Foreskin keratinocyte (primary cell): ENCODE measurements at places on chromosomes 5 and 9. TPM values are rescaled to one million over a fixed set of nuclear protein-coding genes. Genes with fewer than 3 reads are reported as not detected.

DNA sequence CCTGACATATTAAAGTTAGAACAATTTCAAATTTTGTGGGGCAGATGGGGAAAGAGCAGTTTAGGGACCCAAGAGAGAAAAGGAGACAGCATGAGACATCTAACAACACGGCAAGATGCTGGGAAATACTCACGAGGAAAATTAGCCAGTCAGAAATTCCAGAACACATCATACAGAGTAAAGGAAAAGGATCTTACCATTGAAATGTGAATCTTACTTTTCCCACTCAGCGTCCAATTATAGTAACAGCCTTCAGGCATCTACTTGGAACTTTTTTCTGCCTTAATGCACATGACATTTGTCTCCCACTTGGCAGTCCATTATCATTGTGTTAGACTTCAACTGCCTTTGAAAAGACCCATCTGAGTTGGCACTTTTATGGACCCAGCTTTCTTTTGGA lies 189.7 kb upstream of the SLC27A6 start:
- no peak for DNase-seq

The TAF1L gene
- total RNA-seq: not detected in 2 replicates

- no peak for DNase-seq
These were observed 17.4 kb downstream of the CDC42SE2 start for GRCh38 chr5:131281133-131281867.

DNA sequence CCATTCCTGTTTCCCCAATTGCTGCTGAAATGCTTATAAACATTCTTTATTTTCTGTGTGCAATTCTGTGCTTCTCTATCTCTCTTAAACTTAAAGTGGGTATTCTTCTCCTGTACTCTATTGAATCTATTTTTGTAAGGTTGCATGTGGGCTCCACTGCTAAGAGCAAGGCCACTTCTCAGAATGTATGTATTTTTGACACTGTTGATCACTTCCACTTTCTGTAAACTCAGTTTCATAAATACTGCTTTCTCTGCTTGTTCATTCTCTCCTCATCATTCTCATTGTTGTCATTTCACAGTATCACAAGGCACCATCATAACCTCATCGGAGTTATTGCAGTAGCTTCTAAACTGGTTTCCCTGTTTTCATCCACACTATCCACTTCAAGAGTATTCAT lies 483.0 kb upstream of the CDH18 start:
- no peak for DNase-seq

The OR1K1 gene
- total RNA-seq: not detected in 2 replicates

DNA sequence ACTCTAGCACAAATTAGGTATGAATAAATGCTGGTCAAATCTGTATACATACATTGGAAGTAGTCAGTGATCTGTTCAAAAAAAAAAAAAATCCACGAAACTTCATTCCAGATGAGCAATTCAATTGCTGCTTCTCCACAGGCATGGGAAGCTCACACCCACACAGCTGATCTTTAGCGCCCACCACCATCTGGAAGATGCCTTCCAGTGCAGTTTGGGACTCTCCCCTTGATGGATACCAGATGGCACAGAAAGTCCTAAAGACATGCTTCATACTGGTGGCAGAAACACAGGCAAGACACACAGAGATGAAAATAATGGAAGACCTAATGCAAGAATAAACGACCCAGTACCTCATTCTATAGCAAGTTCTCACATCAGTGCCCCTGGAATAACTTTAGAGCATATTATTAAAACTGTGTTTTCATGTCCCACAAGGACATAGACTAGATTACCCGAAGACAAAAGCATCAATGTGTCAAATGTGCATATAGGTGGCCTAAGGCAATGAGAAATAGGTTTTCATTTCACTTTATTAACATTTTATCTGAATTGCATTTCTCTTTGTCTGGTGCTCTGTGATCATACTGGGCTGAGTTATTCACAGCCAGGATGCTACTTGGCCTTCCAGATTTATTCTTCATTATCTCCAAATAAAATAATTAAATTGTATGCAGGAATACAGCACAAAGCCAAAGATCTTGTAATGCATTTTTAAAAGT lies 135.4 kb upstream of the TAS2R1 start:
- DNase-seq: no peak

The ACTBL2 gene
- total RNA-seq: 0.04 TPM in 1 of 2 replicates, not detected in the other

DNA sequence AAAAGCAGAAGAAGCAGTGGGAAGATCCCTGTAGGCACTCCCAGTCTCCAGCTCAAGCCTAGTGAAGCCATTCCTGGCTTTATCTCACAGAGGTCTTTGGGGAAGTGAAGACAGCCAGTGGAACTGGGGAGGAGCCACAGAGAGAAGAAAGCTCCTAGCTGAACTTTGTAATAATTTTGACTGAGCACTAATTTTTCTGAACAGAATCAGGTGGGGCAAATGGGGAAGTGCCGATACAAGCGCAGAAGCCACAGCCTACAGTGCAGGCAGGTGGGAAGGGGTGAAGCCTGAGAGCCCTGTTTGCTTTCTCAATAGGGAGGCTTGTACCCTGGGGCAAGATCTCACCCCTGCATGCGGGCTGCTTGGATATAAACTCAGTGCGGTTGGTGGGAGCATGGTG lies 48.4 kb upstream of the SNAPC3 start:
- no peak for DNase-seq

The OMD gene
- total RNA-seq: not detected in 2 replicates

The HCN1 gene
- total RNA-seq: not detected in 2 replicates

GRCh38 chr5:10500669-10501068 lies 59.0 kb downstream of the ROPN1L start:
- no peak for DNase-seq

- DNase-seq: no peak
These were observed 166.5 kb upstream of the PHYKPL start for GRCh38 chr5:178398901-178399700.

DNA sequence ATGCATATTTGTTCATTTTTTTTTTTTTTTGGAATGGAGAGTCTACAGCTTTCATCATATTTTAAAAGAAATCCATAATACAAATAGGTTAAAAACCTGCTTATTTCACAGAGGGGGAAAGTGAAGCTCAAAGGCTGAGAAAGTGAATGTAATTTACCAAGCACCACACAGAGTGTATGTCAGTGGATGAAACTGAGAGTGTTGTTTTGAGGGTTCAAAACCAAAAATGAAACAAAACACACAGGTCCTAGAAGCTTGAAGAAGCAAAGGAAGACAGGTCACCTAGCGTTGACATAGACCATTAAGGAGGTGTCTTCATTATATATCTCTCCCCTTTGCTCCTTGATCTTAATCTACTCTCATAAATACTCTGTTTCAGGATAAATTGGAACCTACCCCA lies 7.5 kb downstream of the NMUR2 start:
- DNase-seq: no peak
